Stimulated activated naive B cell treated with anti-CD40 and anti-IgM and Interleukin-4, amounts not matched to agents 10 μg/mL and 1 μg/mL and 100 μg/mL, for 72 hours (primary cell): ENCODE measurements at places on chromosomes 1 and 21.

DNA sequence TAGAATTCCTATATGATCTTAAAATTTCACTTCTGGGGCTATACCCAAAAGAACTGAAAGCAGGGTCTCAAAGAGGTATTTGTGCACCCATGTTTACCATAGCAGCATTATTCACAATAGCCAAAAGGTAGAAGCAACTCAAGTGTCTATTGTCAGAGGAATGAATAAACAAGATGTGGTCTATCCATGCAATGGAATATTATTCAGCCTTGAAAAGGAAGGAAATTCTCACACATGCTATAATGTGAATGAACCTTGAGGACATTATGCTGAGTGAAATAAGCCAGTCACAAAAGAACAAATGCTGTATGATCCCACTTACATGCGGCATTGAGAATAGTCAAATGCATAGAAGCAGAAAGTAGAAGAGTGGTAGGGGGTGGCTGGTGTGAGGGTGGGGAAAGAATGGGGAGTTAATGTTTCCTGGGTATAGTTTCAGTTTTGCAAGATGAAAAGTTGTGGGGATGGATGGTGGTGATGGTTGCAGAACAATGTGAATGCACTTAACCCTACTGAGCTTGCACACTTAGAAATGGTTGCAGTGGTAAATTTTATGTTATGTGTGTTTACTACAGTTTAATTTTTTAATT, 122.4 kb downstream of the TOMM20 start:
- no peak for DNase-seq

GRCh38 chr1:168613038-168613451, 36.6 kb downstream of the XCL1 start:
- DNase-seq: no peak

DNA sequence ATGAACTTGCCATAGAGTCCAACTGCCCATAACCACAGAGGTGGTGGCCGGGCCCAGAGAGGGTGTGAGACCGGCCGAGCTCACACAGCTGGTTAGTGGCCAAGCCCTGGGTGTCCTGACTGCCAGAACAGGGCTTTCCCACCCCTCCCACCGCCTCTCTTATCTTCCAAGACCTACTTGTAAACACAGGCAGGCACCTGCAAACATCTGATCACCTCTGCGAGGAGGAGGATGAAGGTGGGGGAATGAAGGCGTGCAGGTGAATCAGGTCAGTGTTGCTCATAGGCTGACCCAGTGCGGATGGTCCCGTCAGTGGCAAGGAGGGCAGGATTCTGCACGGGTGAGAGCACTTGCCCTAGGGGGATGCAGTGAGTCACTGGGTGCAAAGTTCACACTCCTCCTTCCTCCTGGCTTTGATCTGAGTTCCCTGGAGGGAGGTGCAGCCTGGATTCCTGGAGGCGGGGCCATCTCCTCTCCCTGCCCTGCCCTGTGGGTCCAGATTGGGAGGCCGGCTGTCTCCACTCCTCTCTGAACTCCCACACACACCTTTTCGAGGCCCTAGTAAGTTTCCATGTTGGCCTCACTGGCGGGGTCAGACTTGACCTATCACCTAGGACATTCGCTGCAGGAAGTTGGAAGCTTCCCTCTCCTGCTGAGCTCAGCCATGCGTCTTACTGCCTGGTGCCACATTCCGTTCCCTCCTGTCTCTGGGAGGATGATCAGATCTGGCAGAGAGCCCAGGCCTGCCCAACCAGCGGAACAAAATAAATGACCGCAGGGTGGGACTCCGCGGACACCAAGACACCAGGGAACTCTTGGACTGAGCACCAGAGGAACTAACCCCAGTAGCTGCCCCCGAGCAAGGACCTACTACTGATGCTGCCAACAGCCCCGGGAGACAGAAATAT, 7.3 kb downstream of the UQCRHL start:
- DNase-seq: no peak

GRCh38 chr1:75539230-75540116, 71.4 kb downstream of the SLC44A5 start:
- no peak for DNase-seq

DNA sequence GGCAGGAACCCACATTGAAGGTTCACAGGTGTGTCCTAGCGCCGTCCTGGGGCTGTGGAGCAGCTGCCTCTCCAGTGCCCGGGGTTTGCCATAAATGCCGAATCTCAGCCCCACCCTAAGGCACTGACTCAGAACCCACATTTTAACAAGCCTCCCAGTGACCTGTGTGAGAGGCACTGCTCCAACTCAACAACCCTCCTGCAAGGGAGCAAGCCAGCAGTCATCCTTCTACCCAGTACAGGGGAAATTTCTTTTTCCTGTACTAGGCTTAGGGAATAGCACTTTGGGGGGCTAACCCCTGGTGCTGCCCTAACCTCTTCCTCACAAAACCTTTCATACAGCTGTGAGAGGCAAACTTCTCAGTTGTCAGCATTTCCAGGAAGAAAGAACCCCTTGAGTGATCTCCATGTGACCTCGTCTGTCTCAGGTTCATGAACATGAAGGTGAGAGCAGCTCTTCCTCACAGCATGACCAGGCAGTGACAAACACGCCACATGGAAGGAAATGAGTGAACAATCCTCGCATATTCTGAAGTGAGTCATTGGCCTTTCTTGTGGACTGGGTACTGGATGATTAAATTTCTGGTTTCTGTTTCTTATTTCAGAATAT, 11.4 kb upstream of the BCAR3 start:
- peak; percentile 76 for DNase-seq

GRCh38 chr1:181438013-181438412, 45.3 kb upstream of the CACNA1E start:
- no peak for DNase-seq

DNA sequence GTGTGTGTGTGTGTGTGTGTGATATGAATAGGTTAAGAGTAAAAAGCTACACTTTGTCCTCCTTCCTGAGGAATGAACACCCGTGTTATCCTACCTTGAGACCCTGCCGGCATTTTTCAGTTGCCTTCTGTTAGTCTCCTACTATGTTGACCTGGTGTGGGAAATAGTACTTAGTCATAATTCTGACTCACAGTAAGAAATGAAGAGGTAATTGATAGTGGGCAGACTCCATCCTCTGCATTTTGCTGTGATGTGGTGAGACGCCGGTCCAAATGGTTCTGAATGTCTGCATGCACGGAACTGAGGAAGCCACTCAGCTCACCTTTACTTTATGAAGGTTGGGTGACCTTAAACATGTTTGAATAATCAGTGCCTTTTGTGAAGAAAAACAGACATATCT, 12.6 kb downstream of the CD101 start:
- DNase-seq: no peak

- DNase-seq: no peak
These were observed 125.6 kb downstream of the CACNA1E start for GRCh38 chr1:181608948-181609347.

GRCh38 chr1:109240158-109241152, 8.9 kb upstream of the CELSR2 start:
- no peak for DNase-seq

GRCh38 chr21:38506661-38507281, 8.5 kb upstream of the ERG start:
- no peak for DNase-seq

- peak; percentile 67 for DNase-seq
These were observed 18.6 kb downstream of the CD247 start for GRCh38 chr1:167499664-167500101.

GRCh38 chr1:184973272-184974055, 844 bp downstream of the NIBAN1 start:
- peak; percentile 79 for DNase-seq

DNA sequence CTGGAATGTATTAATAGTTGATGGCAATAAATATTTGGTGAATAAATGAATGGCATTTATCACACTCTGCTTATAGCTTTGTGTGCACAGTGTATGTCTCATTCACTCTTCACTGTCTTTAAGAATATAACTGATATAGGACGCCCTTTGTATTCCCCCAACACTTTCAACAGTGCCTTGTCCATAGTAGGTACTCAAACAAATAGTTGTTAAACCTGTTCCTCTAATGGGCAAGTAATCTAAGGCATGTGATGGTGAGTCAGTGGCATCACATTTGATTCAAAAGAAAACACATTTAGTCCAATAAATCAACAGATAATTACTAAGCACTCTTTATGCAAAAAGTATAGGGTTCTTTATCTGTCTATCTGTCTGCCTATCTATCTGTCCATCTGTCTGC, 11.2 kb upstream of the RXRG start:
- DNase-seq: no peak

DNA sequence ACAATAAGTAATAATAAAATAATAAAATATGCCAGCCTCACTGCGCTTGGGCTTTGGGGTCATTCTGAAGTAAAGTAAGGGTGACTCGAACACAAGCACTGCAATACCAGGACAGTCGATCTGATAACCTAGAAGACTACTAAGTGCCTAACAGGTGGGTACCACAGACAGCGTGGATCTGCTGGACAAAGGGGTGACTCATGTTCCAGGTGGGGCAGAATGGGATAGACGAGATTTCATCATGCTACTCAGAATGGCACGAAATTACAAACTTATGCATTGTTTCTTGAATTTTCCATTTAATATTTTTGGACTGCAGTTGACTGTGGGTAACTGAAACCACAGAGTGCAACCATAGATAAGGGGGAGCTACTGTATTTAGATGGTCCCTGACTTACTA, 221.1 kb upstream of the GREM2 start:
- no peak for DNase-seq

- DNase-seq: no peak
These were observed 750 bp downstream of the RHOU start for GRCh38 chr1:228735871-228736586.

GRCh38 chr1:226601456-226601855, 52.9 kb downstream of the STUM start:
- no peak for DNase-seq

- no peak for DNase-seq
These were observed 73.5 kb upstream of the PDC start for GRCh38 chr1:186534401-186534800.

GRCh38 chr1:223500560-223501425, 107.6 kb downstream of the CCDC185 start:
- DNase-seq: no peak

DNA sequence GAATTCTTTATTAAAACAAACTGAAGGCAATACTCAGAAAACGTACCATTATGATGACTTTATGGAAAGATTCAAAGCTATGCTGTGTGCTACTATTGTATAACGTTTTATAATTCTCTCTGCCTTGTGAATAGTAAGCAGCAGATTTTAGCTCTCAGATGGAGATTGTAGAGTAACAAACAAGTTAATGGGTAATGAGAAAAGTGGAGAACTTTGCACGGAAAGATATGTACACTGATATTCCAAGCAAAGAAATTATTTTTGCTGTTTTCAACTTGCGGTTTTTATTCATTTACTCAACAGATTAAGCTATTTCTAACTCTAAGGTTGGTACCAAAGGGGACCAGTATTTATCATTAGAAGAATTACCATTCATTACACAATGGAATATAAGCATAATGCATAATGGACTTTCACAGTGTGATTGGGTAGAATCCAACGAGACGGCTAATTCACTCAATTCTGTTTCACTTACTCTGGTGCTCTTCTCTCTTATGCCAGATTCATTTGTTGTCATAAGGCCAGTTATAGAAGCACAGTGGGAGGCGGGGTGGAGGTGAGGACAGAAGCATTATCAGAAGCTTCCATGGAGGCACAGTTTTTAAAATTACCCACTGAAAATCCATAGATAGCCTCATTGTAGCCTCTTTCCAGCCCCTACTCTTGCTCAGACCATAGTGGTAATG, 38.6 kb downstream of the ATP1B1 start:
- DNase-seq: no peak

DNA sequence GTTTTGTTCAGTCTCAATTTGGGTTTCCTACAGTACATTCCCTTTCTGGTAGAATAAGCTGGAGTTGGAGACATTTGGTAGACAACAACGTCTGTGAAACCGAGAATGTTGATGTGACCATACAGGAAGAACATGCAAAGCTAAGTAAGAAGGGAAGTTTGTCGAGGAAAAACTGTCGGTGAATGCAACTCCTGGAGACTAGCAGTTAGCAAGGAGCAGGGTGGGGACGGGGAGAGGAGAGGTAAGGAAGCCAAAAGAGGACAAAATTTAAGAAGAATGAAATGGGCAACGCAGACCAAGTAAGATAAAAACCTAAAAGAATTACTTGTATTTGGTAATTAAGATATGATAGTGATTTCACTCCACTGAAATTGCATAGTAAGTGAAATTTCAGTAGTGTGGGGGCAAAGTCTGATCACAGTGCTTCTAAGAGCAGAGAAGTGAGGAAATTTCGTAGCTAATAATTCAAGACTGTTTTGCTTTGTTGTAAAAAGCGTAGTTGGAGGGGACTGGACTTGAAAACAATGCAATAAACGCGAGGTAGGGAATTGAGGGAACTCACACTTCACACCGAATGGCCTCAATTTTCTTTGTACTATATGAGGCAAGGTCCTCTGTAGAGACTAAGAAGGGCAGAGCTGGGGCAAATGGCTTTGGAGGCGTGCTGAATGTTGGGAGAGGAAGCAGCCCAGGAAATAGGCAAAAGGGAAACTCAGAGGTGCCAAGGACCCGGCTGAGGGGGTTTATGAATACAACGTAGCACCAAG, 787 bp upstream of the GIPC2 start:
- no peak for DNase-seq

- DNase-seq: no peak
These were observed 1.1 kb upstream of the KCNT2 start for GRCh38 chr1:196609370-196609737.

GRCh38 chr1:227885648-227886502, 61.9 kb downstream of the WNT9A start:
- no peak for DNase-seq

DNA sequence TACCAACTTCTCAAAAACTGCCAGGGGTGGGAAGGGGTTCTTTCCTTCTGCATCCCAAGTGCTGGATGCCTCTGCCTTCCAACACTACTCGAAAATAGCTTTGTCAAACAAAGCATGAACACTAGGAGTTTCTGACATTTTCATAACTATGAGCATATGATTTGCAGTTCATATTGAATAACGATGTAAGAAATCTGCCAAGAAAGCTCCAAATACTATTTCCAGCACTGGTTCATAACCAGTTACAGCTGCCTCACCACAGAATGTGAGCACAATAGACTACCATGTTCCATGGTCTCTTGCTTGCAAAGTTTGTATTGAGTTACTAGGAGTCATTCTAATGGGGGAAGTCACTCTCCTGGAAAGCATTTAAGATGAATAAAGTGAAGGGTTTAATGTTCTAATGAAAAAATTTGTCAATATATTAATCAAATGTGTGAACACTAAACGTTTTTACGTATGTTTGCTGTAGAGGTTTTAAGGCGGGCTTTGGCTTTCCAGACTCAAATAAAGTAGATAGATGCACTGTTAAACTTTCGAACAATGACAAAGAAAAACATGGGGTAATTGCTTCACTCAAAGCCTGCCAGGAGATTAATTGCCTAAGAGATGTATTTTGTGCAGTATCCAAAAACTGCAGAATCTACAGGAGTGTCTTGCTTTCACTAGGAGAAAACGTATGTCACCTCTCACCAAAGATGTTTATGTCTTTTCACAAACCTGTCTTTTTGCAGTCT, 78.6 kb upstream of the UBE2U start:
- DNase-seq: no peak
